ENCODE measurements at places on chromosomes 16 and 17. TPM values are rescaled to one million over a fixed set of nuclear protein-coding genes. Genes with fewer than 3 reads are reported as not detected.

The KRT33B gene
- not detected for total RNA-seq

The ETV4 gene
- 61.9 TPM for total RNA-seq

The MT1G gene
- not detected for total RNA-seq

The ATP5PD gene
- 306 TPM for total RNA-seq

The KRTAP17-1 gene
- not detected for total RNA-seq

The EPX gene
- total RNA-seq, result not detected

The KCNG4 gene
- not detected for total RNA-seq

The CAVIN1 gene
- total RNA-seq, result 170 TPM

The OR4D2 gene
- not detected for total RNA-seq

The HYDIN gene
- 31.0 TPM for total RNA-seq

The CALCOCO2 gene
- total RNA-seq, result 95.9 TPM

The WNT9B gene
- total RNA-seq, result not detected

DNA sequence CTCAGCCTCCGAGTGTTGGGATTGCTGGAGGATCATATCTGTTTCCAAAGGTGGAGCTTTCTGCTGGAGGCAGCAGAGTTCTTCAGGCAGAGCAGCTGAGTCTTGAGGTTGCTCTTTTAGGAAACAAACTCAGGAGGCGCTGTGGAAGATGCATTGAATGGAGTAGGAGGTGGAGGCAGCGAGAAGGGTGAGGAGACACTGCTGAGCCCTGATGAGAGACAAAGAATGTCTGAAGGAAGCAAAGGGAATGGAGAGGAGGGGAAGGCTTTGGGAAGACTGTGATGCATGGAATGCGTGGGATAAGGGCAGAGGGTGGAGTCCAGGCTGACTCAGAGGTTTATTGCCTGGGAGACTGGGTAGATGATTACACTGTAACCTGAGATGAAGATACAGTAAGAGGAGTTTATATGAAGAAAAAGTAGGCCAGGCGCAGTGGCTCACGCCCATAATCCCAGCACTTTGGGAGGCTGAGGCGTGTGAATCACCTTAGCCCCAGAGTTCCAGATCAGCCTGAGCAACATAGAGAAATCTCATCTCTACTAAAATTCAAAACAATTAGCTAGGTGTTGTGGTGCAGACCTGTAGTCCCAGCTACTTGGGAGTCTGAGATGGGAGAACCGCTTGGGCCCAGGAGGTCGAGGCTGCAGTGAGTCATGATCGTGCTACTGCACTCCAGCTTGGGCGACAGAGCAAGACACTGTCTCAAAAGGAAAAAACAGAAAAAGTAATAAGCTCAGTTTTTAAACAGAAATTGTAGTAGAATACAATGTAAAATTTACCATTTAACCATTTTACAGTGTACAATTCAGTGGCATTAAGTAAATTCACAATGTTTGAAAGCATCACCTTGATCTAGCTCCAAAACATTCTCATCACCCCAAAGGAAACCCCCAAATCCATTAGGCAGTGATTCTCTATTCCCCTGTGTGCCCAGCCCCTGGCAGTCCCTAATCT, 17.8 kb upstream of the TMEM219 start:
- peak; percentile 99 for DNase-seq

- no peak for DNase-seq
Observed at GRCh38 chr17:17888821-17889220, 52.0 kb upstream of the SREBF1 start.

DNA sequence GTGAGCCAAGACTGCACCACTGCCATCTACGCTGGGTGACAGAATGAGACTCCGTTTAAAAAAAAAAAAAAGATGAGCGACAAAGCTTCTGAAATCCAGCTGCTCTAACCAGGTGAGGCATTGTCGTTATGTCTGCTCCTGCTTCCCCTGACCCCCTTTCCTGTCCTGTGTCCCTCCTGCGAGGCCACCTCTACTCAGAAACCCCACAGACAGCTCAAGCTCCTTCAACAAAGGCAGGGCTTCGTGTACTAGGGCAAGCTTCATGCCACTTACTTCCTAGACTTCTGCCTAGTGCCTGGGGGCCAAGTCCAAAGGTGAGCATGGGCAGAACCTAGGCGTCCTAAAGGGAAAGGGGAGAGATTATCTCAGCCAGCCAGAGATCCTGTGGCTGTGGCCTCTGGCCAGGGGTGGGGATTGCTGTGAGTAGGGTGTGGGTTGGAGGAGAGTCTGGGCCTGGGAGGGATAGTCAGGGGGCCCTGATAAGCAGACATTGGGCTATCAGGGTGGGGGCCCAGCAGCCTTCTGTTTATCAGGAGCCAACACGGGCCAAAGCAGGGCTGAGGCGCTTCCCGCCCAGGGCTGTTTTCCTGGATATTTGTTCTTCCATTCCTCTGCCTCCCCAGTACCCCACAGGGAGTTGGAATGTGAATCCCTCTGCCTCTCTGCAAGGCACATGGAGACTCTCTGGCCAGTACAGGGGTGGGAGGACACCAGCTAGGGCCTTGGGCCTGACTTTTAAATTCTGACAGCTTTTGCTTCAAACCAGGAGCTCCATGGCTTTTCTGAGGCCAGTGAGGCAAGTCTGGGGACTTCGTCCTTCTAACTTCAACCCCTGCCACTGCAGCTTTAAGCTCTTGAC, 10.4 kb downstream of the ERAL1 start:
- DNase-seq, result no peak

GRCh38 chr16:77789085-77790008, 983 bp downstream of the VAT1L start:
- no peak for DNase-seq

GRCh38 chr16:1330260-1330914, 3.1 kb upstream of the BAIAP3 start:
- DNase-seq, result no peak

- DNase-seq, result no peak
Observed at GRCh38 chr17:48391444-48391843, 38.6 kb downstream of the SKAP1 start.

DNA sequence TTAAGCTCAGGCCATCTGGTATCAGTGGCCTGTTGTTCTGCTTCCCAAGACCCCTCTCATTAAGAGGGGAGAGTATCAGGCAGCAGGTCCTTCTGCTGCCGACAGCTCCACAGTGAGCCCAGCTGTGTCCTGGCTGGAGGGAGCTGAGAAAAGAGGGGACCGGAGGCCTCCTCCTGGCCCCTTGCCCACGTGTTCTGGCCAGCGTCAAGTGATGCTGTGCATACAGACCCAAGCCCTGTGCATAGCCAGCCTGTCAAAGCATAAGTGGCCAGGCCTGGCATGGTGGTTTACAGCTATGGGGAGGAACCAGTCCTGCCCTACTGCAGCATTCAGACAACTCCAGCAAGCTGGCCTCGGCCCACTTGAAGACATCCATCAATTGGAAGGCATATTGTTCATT, 48.0 kb downstream of the ABCC6 start:
- DNase-seq, result no peak

GRCh38 chr16:68313116-68313515, 2.3 kb downstream of the PRMT7 start:
- DNase-seq, result no peak

GRCh38 chr17:41691031-41691777, 2.5 kb downstream of the EIF1 start:
- no peak for DNase-seq

DNA sequence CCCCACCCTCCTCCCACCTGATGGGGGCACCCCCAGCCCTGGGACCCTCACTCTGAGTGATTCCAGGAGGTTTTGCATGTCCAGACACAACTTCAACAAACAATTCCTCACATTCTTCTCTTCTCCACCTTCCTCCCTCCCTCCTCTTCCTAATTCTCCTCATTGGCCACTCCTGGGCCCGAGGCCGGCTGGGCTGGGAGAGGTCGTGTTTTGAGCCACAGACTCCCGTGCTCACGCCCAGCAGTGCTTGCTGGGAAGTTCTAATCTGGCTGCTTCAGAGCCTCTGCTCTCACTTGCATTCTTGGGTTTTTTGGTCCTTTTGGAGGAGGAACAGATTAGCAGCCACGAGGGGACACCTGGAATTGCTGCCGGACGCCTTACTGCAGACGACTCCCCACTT, 157.0 kb downstream of the NTN1 start:
- no peak for DNase-seq

- DNase-seq, result no peak
Observed at GRCh38 chr16:13803974-13804373, 116.0 kb upstream of the ERCC4 start.

GRCh38 chr17:39026980-39027451, 59.8 kb upstream of the FBXO47 start:
- DNase-seq, result peak; percentile 42

DNA sequence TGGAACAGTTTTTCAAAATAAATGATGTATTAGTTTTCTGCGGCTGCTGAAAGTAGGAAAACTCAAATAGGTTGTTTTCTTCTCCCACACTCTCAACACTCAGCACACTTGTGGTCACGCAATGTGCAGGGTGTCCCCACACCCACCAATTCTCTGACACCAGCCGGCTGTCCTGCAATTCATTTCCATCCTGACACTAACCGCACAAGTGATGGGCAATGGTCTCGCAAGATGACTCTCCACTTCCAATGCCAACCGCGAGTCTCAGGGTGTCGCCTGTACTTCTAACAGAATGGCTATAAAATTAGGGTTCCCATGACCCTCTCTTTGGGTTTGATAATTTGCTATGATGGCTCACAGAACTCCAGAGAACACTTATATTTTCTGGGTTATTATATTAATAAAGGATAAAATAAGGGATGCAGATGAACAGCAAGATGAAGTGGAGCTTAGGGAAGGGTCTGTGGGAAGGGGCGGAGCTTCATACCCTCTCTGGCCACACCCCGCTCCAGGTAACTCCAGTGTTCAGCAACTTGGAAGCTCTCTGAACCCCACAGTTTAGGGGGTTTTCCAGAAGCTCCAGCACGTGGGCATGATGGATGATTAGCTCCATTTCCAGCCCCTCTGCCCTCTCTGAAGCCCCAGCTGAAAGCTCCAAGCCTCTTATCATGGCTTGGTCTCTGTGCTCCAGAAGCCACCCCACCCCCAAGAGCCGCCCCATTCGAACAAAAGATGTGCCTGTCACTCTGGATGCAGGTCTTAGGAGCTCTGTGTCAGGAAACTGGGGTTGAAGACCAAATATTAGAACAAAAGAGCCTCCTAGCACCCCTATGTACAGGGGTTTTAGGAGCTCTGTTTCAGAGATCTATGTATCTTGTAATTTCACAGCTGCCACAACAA, 19.8 kb downstream of the TAF1C start:
- no peak for DNase-seq

- no peak for DNase-seq
Observed at GRCh38 chr16:89200124-89200849, at the start of gene SLC22A31. SLC22A31 (minus strand) TSS chr16:89200537; CDS start chr16:89200501, 36 bp downstream.

- DNase-seq, result no peak
Observed at GRCh38 chr16:51773071-51773890, 622.2 kb upstream of the SALL1 start.

DNA sequence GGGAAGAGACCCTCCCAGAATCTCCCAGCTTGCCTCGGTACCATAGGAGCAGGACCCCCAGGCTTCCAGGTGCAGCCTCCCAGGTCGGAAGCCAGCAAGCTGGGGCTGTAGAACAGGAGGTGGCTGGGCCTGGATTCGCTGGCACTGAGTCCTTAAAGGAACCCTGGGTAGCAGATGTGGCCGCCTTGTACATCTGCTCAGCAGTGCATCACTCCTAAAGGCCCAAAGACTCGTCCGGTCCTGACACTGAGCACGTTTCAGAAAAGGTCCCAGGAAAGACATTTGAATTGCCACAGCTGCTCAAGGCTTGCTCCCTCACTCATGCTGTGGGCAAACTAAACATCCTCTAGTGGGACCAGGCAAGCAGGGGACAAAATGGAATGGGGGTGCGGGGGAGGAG, 172.8 kb downstream of the RAB11FIP4 start:
- DNase-seq, result no peak

GRCh38 chr17:81143200-81143527, 22.1 kb upstream of the PVALEF start:
- no peak for DNase-seq

DNA sequence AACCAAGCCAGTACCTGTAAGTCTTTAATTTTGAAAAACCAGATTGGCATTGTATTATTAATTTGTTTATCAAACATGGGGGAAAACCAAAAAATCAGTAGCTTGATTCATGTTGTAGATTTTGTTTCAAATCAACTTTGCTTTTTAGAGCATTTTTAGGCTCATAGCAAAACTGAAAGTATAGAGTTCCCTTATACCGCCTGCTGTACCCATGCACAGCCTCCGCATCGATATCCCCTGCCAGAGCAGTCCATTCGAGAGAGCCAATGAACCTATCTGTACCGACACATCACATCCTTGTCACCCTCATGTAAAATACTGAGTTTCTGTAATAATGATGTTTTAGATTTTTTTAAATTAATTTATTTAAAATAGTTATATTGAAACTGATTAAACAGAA, 16.2 kb upstream of the MRC2 start:
- DNase-seq, result no peak

GRCh38 chr17:561116-561515, 153.5 kb downstream of the VPS53 start:
- DNase-seq, result no peak

GRCh38 chr16:24013864-24014645, 178.3 kb downstream of the PRKCB start:
- no peak for DNase-seq

- DNase-seq, result no peak
Observed at GRCh38 chr17:18990331-18990730, 14.2 kb downstream of the FAM83G start.

DNA sequence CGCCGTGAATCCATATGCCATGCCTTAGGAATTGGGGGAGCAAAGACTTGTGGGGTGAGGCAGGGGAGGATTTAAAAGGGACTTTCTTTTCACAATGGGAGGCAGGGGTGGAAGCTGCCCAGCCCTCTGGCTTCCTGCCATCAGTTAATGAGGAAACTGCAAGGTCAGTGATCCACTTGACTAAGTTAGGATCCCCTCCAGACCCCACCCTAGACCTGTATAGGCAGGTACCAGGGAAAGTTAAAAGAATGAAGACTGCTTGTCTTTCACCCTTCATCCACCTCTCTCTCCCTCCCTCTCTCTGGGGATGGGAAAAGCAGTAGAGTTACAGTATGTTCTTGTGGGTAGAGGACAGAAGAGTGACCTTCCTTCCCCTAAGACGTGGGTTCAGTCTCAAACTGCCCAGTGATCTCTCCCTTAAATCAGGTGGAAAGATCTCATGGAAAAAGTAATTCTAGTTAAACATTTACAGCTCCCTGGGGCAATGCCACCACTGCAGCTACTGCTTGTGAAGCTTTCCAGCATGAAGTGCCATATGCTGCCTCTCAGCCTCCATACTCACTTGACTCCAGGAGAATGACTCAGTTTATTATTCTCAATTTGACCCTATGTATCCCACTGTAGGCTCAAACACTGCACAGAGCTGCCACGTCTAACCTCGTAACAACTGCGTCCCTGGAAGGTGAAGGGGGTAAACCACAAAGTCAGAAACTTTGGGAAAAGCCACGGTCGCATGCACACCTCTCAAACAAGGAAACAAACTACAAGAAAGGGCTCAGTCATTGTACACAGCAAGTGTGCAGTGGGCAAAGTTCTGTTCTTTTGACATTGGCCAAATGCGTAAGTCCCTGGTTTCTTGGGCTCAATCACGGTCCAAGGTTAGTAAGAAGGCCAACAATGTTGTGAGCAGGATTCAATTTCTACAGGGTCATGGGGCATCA, 1.2 kb downstream of the COA3 start:
- DNase-seq, result no peak

DNA sequence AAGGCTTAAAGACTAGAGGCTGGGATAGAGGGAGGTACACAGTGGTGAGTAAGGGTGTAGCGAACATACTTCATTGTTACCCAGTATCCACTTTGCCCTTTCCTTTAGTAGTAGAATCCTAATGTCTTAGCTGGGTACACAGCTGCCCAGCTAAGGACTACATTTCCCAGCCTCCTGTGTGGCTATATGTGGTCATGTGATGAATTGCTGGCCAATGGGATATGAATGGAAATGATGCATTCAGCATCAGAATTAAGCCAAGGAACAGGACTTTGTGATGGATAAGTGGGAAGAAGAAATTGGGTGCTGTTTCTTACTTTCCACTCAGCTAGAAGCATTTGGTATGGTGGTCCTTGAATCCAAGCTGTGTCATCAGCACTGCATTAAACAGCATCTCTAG, 55.9 kb downstream of the FOXL1 start:
- no peak for DNase-seq

Measured in PC-9 (cell line).